ENCODE measurements at places on chromosomes 5 and 9.

DNA sequence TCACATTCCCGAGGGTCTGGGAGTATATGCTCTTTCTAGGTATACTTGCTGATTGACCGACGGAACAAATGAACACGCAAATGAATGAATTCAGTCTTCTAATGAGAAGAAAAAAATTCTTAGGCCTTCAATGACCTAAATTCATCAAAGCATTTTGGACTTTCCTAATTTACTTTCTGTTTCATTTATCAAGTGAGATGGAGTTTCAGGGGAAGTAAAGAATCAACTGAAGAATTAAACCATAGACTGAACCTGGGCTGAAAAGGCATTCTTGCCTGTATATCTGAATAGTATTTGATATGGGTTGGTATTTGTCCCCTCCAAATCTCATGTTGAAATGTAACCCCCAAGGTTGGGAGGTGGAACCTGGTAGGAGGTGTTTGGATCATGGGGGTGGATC lies 64.1 kb downstream of the ZFAND5 start:
- no peak for DNase-seq

- no peak for DNase-seq
These were observed 408.9 kb upstream of the DMAC1 start for GRCh38 chr9:8208465-8208864.

DNA sequence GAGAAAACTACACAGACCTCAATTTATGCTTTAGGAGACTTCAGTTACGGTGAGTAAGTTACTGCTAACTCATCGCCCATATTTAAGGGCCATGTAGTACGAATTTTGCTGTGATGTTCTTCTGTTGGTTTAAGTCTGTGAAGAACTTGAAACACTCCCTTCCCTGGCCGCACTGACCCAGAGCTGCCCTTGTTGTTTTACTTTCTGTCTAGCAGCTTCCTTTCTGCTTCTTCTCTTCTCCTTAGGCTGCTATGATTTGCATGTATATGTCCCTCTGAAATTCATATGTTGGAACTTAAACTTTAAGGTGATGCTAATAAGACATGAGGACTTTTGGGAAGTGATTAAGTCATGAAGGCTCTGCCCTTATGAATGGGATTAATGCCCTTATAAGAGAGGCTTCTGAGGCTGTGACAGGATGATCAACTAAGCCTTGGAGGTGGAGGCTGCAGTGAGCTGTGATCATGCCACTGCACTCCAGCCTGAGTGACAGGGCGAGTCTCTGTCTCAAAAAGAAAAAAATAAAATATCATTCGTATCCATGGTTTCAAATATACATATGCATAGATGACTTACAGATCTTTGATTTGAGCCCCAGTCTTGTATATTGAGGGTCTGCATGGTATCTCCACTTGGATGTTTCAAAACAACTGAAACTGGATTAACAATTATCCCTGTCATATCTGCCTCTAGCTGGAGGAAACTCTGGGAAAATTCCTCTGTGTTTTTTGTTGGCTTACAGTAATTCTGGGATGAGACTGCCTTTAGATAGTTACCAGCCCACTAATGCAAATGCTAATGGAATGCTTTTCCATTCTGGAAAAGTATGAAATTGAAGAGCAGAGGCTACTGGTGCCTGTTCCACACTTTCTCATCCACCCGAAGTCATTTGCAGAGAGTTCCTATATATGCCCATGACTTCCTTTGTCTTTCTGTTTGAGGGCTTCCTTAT lies 263.4 kb upstream of the ACTBL2 start:
- no peak for DNase-seq

DNA sequence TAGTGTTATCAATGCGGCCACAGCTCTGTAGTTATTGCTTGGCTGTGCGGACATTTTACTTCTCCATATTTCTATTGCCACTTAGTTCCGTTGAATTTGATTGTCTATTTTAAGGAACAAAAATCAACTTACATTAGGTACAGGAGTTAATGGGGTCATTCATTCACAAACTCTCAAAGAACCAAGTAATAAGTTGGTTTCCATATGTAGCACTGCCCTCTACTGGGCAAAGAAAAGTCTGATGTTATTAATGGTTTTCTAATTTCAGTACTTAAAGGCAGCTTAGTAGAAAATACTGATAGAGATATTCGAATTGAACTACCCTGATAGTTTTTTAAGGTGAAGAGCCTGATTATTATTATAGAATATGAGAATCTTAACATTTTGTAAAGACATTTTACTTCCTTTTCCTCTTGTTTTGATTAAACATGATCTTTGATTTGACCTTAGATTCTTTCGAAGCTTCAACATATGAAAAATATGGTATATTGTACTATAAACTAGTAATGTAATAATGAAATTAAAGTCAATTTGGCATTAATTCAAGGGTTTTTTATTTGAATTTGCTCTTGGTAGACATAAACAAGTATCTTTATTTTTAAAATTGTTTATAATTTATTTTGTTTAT lies 119.5 kb upstream of the CTNND2 start:
- no peak for DNase-seq

DNA sequence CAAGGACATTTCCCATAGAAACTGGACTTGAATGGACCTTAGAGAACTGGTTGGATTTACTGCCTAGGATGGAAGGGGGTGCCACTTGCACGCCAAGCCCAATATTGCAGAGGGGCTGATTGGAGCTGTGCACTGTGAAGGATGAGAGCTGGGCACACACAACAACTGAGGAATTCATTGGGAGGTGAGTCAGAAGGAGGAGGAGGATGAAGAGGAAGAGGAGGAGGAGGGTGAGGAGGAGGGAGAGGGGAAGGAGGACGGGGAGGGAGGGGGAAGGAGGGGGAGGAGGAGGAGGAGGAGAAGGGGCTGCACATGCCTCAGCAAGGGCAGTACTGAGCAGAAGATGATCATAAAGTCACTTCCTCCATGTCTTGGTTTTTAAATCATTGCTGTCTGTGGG lies 5.7 kb upstream of the ICE1 start:
- DNase-seq = no peak

DNA sequence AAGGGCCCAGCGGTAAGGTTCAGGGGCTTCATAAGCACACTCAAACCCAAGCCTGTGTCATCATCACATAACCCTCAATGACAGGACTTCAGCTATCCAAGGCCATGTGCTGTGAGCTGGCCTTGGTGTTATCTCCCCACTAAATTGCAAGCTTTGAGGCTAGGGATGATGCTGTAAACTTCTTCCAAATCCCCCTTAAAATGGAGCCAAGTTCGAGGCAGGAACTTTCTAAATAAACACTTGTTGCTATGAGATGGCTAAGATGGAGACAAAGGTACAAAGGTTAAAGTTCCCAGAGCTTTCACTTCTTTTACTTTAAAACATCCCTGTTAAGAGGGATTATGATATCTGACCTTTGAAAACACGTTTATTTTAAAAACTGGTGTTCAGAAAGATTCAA lies 123.6 kb downstream of the MYO10 start:
- no peak for DNase-seq

DNA sequence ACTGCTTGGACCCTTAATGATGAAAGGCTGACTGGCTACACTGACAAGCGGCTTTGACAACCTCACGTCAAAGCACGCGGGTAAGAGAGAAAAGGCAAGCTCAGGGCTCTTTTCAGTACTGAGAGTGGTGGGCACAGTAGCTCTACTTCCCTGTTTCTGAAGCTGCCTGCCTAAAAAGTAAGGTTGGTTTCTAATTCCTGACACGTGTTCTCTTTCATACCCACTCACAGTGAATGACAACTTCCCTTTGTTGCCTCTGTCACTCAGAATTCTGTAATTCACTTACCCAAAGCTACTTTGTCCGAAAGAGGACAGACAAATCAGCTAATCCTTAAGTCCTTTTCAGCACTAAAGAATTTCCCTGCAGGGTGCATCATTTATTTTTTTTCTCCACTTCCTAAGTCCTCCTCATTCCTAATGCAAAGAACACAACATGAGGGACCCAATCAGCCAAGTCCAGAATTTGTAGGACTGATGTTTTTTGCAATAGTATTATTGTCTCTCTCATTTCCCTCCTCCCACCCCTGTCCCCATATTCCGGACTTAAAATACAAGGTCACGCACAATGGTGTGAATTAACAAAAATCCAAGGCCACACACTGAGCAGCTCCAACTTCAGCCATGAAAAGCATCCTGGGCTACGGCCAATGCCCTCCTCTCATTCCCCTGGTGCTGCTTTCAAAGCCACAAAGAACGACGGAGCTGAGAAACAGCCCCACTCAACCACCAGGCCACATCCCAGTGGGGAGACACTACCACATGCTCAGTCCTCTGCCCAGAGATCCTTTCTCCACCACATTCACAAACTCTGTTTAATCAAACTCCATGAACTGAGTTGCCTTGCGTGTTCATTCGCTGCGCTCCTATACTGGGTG lies 221.0 kb downstream of the TSSK1B start:
- no peak for DNase-seq

DNA sequence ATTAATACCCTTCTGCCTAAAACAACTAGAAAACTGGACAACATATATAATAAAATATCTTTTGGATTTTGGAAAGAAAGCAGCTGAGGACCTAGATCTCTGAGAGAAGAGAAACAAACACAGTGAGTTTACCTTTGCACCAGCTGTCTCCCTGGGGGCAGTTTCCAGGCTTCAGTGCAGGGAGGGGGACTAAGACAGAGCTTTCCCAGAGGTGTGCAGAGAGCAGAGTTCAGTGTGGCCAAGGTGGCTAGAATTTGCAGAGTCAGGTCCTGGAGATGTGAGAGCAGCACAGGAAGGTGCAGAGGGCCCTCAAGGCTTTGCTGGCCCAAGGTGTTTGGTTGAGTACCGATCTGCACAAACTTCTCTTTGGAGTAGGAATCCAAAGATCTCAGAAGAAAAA lies 26.3 kb upstream of the PTPDC1 start:
- no peak for DNase-seq

DNA sequence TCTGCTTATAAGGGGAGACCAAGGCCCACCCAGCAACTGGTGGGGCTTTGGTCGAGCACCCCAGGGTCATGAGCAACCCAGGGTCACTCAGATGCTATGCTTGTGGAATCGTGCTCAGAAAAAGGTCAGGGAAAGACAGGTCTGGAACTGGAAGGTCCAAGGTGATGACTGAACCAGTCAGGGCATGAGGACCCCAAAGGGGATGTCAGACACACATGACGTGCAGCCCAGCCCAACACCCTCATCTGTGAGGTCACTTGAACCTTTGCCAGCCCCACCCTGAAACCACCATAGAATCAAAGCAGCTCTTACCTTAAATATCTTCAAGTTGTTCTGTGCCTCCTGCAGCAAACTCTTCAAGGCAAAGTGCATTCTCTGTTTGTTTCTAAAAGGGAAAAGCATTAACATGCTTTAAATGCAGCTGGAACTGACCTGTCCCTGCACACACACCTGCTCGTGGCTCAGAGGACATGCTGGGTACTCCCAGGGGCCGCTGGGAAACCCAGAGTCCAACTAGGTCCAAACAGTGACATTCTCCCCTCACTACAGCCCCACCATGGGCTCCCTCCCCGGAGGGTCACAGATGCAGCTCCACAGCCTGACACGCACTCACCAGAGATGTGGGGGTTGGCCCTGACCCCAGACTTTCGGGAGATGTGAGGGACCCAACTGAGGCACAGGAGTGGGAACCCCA lies 29.4 kb downstream of the IPPK start:
- no peak for DNase-seq

GRCh38 chr5:40599676-40600075 lies 80.0 kb upstream of the PTGER4 start:
- no peak for DNase-seq

DNA sequence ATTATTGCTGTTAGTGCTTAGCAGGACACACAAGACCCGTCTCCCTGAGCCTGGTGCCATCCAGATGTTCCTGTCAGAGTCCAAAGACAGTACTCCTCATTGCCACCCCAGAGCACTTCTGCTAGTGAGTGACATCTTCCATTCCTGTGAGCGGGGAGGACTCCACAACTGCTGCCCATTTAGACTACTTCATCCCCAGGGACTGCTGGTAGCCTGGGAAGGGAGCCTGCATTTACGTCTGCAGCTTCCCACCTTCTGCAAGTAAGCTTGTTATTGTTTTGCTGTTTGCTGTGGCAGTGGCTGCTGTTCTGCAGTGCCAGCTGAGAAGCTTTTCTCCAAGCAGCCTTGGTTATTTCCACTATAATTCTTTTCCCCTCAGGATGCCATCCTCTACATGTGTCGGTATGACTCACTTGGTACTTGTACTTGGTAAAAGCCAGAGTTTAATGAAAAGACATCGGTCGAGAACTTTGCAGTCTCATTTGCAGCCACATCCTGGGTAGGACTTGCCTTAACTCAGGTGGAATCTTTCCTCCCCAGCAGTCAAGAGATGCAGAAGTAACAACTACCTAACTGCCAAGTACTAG lies 10.6 kb upstream of the MAP1B start:
- DNase-seq = no peak

- DNase-seq = no peak
These were observed 6.9 kb downstream of the ADAM19 start for GRCh38 chr5:157568720-157569119.

- DNase-seq = no peak
These were observed 6.4 kb downstream of the S1PR3 start for GRCh38 chr9:88997646-88998045.

DNA sequence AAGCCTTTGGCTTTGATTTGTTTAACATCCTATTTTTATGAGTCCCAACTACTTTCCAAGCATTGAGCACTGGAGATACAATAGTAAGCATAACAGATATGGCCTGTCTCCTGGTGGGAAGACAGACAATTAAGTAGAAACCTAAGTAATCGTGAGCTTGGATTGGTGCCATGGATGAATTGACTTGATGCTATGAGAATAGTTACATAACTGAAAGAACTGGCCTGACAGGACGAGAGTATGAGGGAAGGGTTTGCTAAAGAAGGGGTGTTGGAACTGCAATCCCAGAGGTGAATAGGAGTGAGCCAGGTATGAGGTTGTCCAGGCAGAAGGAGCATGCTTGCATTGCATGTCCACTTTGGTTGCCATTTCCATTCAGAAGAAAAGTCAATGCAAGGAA lies 52.4 kb downstream of the GPR21 start:
- no peak for DNase-seq

GRCh38 chr9:127561491-127562278 lies 50.4 kb upstream of the STXBP1 start:
- DNase-seq = no peak

DNA sequence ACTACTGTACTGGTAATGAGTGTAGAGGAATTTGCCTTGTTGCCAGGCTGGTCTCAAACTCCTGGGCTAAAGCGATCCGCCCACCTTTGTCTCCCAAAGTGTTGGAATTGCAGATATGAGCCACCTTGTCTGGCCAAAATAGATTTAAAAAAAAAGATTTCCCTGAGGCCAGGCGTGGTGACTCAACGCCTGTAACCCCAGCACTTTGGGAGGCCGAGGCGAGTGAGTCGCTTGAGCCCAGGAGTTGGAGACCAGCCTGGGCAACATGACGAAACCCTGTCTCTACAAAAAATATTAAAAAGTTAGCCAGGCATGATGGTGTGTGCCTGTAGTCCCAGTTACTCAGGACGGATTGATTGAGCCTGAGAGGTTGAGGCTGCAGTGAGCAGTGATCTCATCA lies 62.5 kb downstream of the IPO11 start:
- DNase-seq = no peak

- peak; percentile 58 for DNase-seq
These were observed at the start of gene WWC1 for GRCh38 chr5:168291342-168291963. Gene WWC1 (plus strand): TSS chr5:168291645. CDS start chr5:168292153, 508 bp downstream.
